GM12865 (cell line): ENCODE measurements at places on chromosomes 7 and 10.

GRCh38 chr10:61834519-61834918 lies 67.0 kb upstream of the ARID5B start:
- no peak for DNase-seq

DNA sequence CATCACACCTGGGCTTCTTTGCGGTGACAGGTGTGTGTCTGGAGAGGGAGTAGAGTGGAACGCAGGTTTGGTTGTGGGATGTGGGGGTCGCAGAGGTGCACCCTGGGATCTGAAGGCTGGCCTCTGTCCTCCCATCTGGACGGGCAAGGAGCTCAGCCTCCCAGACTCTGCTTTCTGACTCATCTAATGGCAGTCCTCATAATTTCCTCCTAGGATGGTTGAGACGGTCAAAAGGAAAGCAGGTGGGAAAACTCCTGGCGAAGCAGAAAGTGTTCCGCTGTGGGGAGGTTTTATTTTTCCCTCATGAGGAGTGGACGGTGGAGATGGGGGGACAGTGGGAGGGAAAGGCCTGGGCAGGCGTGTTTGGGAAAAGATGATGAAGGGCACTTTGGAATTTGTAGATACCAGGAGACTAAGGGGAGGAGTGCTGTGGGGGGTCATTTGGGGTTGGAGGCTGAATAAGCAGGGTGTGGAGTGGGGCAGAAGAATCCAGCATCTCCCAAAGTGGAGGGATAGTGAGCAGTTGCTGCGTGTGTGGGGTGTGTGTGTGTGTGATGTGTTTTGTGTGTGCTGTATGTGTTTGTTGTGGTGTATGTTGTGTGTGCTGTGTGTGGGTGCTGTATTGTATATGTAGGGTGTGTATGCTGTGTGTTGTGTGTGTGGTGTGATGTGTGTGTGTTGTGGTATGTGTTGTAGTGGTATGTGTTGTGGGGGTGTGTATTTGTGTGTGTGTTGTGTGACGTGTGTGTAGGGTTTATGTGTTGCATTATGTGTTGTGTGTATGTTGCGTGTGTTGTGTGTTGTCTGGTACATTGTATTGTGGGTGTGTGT lies 97.2 kb upstream of the PODXL start:
- DNase-seq, result no peak

DNA sequence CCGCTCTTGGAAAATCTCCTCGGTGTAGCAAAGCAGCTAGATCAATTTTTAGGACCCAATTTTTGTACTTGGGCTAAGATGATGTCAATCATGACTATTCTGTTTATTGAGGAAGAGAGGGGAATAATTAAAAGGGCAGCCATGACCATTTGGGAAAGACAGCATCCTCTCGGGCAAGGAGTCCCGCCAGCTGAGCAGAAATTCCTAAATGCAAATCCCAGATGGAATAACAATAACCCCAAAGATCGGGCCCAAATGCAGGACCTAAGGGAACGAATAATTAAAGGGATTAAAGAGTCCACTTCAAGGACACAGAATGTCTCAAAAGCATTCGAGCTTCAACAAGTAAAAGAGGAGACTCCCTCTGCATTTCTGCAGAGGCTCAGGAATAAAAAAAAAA lies 18.7 kb downstream of the COL17A1 start:
- no peak for DNase-seq

- peak; percentile 18 for DNase-seq
These were observed 16.9 kb downstream of the TCAF1 start for GRCh38 chr7:143884969-143885559.

GRCh38 chr7:140314573-140315480 lies 83.5 kb downstream of the SLC37A3 start:
- DNase-seq, result no peak

GRCh38 chr7:4066206-4066605 lies 615.9 kb upstream of the FOXK1 start:
- no peak for DNase-seq

DNA sequence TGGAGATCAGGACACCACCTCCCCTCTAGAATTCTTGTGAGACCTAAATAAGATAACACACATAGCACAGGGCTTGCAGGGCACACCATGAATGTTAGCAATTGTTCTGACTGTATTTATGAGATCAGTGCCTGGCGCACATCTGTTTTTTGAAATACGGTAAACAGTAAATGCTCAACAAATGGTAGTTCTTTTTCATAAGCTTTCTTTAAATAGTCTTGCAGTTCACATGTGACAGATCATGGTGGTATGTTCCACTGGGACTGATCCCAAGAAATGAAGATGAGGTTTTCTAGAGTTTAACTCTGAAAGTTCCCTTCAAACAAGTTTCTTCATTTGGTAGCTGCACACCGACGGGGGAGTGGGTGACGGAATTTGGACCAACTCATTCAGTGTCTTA lies 34.8 kb downstream of the CREB5 start:
- no peak for DNase-seq
